ENCODE measurements at places on chromosomes 12 and 14.

- no peak for DNase-seq
Measured at GRCh38 chr14:81245771-81246170, 25.0 kb upstream of the GTF2A1 start.

- no peak for DNase-seq
Measured at GRCh38 chr12:124311292-124312109, 16.6 kb downstream of the RFLNA start.

- no peak for DNase-seq
Measured at GRCh38 chr12:12934556-12934955, 17.4 kb downstream of the GPRC5D start.

- DNase-seq: peak; percentile 72
Measured at GRCh38 chr14:105187116-105187515, 6.0 kb upstream of the NUDT14 start.

- DNase-seq: peak; percentile 96
Measured at GRCh38 chr12:13100882-13101769, 2.3 kb downstream of the GSG1 start.

DNA sequence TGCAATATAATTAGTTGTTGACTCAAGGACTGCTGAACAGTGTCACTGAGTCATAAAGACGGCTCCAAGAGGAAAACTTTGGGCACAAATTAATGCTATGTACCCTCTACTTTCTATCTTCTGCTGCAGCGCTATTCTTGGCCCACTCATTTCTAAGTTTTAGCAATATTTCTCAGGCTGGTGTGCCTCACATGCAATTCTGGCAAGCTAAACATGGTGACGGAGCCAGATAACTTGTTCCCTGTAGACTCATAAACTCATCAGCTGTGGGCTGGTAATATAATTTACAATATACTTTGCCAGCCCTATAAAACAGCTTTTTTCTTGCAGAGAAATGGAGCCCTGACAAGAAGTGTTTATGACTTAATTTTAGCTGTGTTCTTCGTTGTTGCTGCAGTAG, 615.1 kb downstream of the NRXN3 start:
- DNase-seq: no peak

Measured in left lung (tissue), 14 donors.